ENCODE measurements at places on chromosomes 5 and 9.

DNA sequence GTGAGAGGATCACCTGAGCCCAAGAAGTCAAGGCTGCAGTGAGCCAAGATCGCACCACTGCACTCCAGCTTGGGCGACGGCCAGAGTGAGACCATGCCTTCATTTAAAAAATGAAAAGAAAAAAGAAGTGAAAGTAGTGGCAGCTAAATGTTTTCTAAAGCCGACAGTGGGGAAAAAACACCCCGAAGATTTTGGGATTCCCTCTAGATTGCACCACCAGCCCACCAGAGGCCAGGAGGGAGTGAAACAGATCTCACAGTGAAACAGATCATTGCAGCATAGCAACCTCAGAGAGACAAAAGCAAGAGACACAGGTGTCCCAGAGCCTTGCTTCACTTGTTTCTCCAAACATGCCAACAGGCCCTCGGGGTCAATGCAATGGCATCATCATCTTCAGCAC is 156.8 kb downstream of the PAX5 start:
- no peak for DNase-seq

DNA sequence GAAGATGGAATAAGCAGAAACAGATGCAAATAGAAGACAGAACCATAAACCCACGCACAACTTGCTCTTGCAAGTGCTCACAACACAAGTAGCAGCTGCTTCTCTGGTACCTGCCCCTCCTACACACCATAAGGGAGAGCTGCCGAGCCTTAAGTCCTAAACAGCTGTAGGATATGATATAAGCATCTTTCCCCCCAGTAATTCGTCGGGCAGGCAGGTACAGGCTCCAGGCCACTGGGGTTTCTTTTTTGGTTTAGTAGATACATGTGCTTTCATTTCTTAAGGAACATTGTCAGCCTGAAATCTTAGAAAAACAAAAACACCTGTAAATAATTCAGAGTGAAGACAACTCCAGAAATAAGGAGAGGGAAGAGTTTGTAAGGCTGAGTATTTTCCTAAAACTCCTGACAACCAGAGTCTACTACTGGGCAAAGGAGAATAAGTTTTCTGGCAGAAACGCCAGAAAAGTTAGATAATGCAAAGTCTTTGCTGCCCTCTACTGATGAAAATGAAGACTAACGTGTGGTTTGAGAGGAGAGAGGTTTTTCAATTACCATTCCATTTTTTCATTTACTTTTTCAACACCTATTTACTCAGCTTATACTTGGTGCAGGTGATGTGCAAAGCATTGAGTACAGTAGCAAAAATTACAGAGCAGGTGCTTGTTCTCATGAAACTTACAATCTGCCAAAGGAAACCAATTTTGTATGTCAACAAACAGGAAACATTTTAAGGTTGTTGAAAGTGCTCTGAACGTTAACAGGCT is 20.1 kb upstream of the TCERG1 start:
- peak; percentile 14 for DNase-seq

- DNase-seq = no peak
These were observed 109.4 kb downstream of the PSD2 start for GRCh38 chr5:139904816-139905661.

DNA sequence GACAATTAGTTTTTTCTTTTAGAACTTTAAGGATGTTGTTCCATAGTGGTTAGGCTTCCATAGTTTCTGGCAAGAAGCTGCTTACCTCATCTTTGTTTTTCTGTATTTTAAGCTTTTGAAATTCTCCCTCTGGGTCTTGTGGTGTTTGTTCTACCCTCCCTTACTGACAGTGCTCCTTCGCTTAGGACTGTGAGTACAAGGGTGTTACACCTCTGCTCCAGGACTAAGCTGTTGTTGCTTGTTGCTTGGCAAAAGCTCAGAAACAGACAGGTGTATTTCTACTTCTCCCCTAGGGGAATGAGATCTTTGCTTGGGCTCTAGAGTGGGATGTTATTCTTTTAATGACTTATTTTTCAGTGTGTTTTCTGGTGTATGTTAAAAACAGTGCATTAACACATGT is 225.2 kb downstream of the WDR70 start:
- DNase-seq = no peak

- DNase-seq = no peak
These were observed 30.8 kb upstream of the PURA start for GRCh38 chr5:140083120-140083519.

DNA sequence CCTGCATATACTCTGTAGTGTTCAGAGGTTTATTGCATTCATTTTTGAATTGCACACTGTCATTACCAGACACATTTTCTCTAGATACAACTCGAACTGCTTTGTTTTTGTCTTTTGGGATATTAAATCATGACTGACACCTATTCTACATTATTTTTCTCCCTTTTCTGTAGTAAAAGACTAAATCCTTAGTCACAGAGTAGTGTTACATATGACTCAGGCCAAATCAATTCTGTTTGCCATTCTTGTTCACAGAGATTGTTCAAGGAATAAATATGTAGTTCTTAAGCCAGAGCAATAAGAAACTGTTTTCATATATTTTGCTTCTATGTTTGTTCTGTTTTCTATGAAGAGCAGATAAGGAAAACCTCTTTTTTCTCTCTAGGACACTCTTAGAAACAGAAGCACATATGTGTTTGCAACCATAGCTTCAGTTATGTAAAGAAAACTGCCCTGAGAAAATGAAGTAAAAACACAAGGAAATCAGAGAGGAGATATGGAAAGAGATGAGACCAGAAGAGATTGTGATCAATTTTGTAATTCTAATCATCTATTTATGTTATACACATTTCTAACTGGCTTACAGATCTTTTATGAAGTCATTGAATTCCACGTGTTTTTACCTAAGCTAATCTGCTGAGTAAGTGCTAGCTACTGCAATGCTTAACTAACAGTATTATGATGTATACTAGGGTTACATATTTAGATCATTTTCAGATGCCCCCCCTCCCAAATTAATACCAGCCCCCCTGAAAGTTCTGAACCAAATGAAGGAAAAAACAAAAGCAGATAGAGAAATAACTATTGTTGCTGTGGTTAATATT is 1995.6 kb upstream of the CDH6 start:
- DNase-seq = no peak

GRCh38 chr9:100459963-100460362 is 13.0 kb upstream of the TMEFF1 start:
- no peak for DNase-seq

DNA sequence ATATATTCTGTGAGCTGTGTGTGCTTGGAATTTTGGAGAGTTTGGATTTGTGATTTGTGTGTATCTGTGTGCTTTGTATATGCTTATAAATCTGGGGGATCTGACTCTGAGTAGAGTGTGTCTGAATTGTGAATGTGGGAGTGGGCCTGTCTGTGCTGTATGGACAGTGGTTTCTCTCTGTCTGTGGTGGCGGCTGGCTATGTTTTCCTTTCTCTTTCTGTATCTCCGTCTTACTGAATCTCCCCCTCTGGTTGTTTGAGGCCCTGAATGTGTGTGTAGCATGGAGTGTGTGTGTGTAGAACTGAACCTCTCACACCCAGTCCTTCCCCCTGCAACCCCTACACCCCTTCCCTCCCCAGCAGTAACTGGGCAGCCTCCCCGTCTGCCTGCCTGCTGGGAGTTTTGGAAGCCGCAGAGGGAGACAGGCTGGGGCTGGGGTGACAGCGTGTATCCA is 4.7 kb downstream of the CXXC5 start:
- no peak for DNase-seq

GRCh38 chr5:116088062-116088461 is 3.2 kb downstream of the COMMD10 start:
- no peak for DNase-seq

- DNase-seq = no peak
These were observed 636.1 kb downstream of the PSAT1 start for GRCh38 chr9:78932849-78933627.

DNA sequence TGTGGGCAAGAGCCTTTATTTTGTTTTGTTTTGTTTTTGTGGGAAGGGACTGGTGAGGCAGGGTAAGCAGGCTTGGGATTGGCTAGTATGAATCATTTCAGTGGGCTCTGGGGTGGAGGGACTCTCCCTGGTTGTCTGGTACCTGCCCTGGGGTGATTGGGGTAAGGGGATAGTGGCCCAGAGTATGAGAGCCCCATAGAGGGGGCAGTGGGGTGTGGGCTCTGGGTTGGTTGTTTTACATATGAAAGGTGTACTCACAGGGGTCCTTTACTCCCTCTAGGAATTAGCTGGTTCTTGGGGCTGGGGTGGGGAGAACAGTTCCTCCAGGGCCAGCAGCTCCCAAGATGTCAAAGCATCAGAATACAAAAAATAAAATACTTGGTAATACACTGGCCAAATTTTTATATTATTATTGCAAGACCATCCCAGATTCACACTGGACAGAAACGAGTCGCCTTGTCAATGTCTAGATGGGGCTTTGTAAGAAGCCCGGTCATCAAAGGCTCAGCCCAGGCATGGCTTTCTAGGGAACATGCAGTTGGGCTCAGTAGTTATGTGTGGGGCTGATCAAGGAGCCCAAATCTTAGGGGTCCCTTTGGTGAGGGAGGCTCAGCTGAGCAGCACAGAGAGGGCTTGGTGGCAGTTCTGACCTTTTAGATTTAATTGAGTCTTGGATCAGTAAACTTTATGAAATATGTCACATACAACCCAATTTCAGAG is 190.5 kb downstream of the NXNL2 start:
- DNase-seq = no peak

DNA sequence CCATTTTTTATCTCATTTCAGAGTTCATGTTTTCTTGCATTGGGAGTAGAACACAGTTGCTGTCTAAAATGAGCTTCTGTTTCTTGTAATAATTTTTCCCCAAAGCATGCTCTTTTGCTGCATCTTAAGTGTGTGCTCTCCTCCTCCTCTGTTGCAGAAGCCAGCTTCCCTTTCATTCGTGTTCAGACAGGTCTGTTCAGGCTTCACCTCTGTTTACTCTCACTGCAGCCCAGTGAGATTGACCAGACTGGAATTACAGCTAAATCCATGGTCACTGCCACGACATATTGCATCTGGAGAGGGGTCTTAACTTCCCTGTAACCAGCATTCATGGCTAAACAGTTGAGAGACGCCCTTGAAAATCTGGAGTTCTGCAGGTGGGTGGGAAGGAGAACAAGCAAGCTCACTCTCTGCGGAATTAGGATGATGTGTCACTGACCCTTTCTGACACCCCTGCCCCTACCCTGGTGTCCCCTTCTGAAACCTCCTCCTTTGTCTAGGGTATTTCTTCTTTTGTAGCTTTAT is 223.2 kb downstream of the FSTL4 start:
- DNase-seq = no peak

GRCh38 chr5:156631005-156631404 is 219.1 kb upstream of the PPP1R2B start:
- no peak for DNase-seq

DNA sequence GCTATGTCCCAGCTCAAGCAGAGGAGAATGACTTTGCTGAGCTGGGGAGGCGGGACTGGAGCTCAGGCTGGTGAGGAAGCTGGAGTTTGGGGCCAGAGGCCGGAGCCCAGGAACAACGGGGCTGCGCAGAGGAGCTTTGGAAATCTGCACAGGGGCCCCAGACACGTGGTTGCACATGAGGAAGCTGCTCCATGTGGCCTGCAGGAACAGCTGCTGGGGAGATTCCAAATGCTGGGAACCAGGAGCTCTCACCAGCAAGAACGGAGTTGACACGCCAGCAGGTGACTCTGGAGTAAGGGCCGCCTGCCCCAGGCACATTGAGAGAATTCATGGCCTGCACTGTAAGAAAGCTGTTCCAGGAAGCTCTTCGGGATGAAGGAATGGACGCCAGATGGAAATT is 91.0 kb downstream of the OLFM1 start:
- DNase-seq = no peak

GRCh38 chr5:82748688-82749460 is 328.3 kb downstream of the TMEM167A start:
- no peak for DNase-seq

GRCh38 chr5:1067141-1068121 is 44.4 kb downstream of the SLC12A7 start:
- no peak for DNase-seq

DNA sequence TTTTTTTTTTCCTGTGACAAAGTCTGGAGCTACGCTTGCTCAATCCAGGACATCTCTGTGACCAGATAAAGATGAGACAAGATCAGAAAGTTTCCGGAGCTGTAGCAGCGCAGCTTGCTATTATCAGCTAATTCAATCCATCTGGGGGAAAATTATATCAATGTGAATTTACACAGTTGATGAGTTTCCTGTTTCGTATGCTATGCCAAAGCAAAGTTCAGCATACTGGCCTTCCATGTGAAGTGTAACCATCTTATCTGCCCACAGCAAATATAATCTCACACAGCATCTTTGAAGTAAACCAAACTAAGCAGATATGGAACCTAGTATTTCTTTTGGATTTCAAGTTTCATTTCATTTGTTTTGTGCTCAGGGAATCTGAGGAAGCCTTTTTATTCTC is 1767.7 kb downstream of the EFNA5 start:
- DNase-seq = no peak

DNA sequence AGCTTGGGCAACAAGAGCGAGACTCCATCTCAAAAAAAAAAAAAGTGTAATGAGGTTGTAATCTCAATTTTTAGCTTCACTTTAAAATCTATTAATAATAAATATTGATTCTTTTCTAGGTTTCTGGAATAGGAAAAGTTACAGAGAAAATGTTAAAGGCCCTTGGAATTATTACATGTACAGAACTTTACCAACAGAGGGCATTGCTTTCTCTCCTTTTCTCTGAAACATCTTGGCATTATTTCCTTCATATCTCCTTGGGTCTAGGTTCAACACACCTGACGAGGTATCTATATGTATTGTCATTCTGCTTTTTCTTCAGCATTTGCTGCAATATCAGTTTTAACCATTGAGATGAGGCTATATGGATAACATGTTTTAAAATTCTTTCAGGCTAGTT is 26.6 kb upstream of the ANKDD1B start:
- no peak for DNase-seq

DNA sequence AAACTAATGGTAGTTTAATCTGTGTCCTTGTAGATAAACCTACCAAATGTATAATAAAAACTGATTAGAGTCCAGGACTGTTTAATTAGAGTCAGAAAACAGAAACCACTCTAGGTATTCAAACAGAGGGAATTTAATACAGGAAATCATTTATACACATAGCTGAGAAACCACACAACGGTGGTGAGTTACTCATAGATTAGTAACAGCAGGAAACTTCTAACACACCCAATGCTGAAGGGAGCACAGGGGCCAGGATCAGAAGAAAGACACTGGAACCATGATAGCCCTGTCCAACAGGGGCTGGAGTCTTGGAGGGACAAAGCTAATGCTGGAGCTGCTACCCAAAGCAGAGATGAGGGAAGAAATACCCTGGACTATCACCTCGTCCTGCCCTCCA is 321.0 kb downstream of the ACTL7B start:
- no peak for DNase-seq

- no peak for DNase-seq
These were observed 379.8 kb downstream of the EFNA5 start for GRCh38 chr5:107290780-107291398.

GRCh38 chr5:109994135-109994534 is 304.4 kb downstream of the MAN2A1 start:
- DNase-seq = no peak

- DNase-seq = peak; percentile 24
These were observed 168.2 kb downstream of the ZDHHC21 start for GRCh38 chr9:14524873-14525515.

- DNase-seq = no peak
These were observed 166.0 kb downstream of the DAB2IP start for GRCh38 chr9:121817476-121817875.

- DNase-seq = no peak
These were observed 500 bp upstream of the ZNF883 start for GRCh38 chr9:113012492-113012891.

All from NCI-H1105 (cell line).